ENCODE measurements at places on chromosomes 2 and 18.

DNA sequence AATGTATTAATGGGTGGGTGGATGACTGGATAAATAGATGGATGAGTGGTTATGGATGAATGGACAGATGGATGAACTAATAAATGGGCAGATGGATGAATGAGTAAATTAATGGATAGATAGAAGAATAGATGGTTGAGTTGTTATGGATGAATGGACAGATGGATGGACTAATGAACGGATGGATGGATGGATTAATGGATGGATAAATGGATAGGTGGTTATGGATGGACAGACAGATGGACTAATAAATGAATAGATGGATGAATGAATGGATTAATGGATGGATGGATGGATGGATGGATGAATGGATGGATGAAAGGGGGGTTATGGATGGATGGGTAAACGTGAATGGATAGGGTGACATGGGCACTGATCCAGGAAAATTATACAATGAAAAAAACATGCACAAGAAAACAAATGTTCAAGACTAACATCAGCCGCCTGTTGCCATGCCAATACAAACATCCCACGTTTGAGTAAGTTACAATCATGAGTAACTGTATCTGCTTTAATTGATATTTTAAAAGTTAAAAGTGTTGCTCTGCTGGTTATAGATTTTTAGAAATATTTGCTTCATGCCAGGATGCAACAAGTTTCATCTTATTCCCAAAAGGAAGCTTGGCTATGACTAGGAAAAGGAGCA, 20.8 kb downstream of the PXDN start:
- no peak for DNase-seq

- DNase-seq = no peak
Measured at GRCh38 chr2:232925821-232926156, 55.7 kb downstream of the SNORC start.

- no peak for DNase-seq
Measured at GRCh38 chr2:167582619-167583018, 664.8 kb downstream of the STK39 start.

GRCh38 chr2:59250307-59250677, 1009.2 kb upstream of the FANCL start:
- DNase-seq = no peak

GRCh38 chr2:234136461-234136860, 86.0 kb downstream of the SPP2 start:
- no peak for DNase-seq

DNA sequence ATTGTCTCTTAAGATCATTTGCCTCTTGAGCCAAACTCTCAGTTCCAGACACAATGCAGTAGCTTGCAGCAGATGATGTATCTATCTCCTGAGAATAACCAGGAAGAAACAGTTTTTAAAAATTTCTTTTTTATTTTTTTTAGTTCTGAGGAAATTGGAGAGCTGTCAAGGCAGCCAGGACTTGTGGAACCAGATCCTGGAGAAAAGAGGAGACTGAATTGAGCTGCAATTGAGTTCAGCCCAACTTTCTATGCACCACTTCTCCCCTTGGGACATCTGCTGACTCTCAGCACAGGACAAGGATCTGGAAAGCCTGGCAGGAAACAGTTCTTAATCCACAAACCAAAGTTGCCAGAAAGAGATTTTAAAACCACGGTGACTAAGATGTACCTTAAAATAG, 13.5 kb upstream of the CSRNP3 start:
- no peak for DNase-seq

- no peak for DNase-seq
Measured at GRCh38 chr2:171253900-171254650, 93.4 kb upstream of the TLK1 start.
